Cerebellum (tissue), 4 donors: ENCODE measurements at places on chromosomes 5 and 9. TPM values are rescaled to one million over a fixed set of nuclear protein-coding genes. Genes with fewer than 3 reads are reported as not detected.

DNA sequence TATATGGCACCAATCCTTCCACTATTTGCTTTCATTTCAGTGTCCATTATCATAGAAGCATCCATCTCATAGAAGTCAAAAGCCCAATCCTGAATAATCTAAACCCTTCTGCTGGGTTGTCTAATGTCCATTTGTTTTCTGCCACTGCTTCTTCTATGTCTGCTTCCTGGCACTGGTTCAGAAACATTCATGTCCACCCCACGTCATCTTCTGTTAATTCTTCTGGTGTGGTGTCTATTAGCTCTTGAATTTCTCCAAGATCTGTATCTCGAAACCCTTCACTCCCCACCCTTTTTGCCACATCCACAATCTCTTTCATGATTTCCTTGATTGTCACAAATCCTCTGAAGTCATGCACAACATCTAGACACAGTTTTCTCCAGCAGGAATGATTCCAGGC, 23.2 kb upstream of the GOLGA1 start:
- no peak for DNase-seq

- no peak for DNase-seq
These were observed 332.4 kb upstream of the EFNA5 start for GRCh38 chr5:108003178-108003577.

GRCh38 chr9:92406477-92406876, 2.1 kb upstream of the OGN start:
- DNase-seq: no peak

DNA sequence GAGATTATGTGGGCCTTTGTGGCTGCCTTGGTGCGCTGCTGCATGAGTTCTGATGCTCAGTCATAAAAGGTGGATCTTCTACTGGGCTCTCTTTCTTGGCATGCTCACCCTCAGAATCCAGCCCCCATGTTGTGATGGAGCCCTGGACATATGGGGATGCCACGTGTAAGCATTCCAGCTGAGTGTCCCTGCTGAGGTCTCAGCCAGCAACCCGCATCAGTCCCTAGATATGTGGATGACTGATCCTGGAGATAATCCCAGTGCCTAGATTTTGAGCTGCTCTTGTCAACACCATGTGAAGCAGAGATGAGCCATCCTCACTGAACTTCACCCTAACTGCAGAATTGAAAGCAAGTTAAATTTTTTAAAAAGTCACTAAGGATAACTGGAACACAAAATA, 390.1 kb downstream of the DMRT2 start:
- DNase-seq: no peak

GRCh38 chr9:134372581-134373267, 46.5 kb downstream of the RXRA start:
- no peak for DNase-seq

DNA sequence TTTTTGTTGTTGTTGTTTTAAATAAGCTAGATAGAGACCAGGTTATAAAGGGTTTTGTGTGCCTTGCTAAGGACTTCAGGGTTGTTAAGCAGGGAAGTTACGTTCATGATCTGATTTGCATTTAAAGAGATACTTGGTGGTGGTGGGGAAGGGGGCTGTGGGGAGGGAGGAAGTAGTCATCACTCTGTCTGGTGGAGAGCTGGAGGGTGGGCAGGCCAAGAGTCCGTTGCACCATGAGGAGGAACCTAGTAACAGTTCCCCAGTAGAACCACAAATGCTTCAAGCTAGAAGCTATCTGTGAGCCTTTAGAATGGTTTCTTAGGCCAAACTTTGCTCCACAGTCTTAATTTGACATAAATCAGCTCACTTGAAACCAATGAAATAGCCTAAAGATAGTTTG, 18.7 kb upstream of the ROPN1L start:
- DNase-seq: no peak

GRCh38 chr9:93950619-93951601, 4.2 kb downstream of the BARX1 start:
- no peak for DNase-seq

DNA sequence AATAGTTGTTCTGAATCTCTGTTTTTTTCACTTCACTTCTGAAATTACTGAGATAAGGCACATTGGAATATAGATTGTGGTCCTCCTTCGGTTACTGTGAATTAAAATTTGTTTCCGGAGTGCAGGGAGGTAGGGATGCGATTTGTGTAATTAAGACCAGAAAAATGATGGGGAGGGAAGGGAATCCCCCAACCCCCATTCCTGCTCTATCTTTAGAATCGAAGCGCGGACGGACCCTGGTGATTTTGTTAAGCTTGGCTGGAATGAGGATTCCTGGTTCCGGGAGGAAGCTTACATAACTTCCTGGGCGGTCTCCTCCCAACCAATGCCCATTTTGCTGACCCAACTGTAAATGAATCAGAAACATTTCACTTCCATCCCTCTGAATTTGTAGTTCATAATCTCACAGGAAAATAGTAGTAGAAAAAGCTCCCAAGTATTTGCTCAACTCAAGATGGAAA, 220.1 kb upstream of the MSX2 start:
- DNase-seq: no peak

- no peak for DNase-seq
These were observed 37.8 kb downstream of the CDH6 start for GRCh38 chr5:31231177-31231838.

DNA sequence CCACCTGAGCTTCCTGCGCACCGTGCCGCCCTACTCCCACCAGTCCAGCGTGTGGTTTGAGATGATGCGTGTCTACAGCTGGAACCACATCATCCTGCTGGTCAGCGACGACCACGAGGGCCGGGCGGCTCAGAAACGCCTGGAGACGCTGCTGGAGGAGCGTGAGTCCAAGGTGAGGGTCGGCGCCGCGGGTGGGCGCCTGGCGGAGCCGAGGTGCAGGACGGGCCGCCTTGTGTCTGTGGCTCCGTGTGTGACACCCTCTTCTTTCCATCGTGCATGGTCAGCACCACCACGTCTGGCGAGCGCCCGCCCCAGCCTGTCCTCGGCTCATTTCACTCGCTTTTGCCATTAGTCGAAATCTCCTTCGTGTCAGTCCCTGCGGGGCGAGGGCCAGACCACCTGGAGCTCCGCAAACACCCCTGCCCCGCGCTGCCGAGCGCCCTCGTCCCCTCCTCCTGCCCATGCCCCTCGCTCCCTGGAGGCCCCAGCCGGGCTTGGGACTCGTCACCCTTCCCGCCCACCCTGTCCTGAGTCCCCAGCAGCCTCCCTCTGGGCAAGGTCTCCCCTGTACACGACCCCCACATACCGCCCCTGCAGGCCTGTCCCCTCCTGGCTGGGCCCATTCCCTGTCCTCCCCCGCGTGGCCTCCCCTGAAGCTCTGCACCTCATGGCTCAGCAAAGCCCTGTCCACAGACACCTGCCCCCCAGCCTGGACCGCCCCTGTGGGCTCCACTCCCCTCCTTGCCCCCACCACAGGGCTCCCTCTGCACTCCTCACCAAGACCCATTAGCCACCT, 7.0 kb downstream of the GRIN1 start:
- DNase-seq: no peak

- no peak for DNase-seq
These were observed 38.8 kb downstream of the LPCAT1 start for GRCh38 chr5:1484730-1485578.

NME5 gene
- total RNA-seq: 14.7 TPM

CAST gene
- 26.0 TPM for total RNA-seq

GHR gene
- 7.3 TPM for total RNA-seq

CNTFR gene
- 18.6 TPM for total RNA-seq
